ENCODE measurements at places on chromosomes 7 and 10. TPM values are rescaled to one million over a fixed set of nuclear protein-coding genes. Genes with fewer than 3 reads are reported as not detected.

DNA sequence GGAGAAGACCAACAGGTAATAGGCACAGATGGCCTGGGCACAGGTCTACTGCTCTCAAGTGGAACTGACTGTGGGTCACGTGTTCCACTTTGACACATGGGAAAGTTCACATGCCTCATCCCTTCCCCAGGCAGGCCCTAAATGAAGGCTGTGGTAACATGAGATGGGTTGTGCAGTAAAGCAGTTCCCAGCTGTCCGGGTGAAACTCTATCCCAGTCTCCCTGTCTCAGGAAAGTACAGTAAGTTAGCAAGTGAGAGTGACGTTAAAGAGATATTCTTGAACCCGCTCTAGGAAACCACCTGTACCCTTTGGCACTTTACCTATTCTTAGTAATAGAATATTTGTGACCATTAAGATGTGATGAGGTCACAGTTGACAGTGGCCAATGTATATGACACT is 343.7 kb upstream of the AOAH start:
- DNase-seq = no peak

The PON1 gene
- not detected for total RNA-seq

GRCh38 chr10:102407425-102408130 is 11.0 kb downstream of the PSD start:
- no peak for DNase-seq

- DNase-seq = no peak
Observed at GRCh38 chr7:1781369-1781768, 111.3 kb downstream of the ELFN1 start.

DNA sequence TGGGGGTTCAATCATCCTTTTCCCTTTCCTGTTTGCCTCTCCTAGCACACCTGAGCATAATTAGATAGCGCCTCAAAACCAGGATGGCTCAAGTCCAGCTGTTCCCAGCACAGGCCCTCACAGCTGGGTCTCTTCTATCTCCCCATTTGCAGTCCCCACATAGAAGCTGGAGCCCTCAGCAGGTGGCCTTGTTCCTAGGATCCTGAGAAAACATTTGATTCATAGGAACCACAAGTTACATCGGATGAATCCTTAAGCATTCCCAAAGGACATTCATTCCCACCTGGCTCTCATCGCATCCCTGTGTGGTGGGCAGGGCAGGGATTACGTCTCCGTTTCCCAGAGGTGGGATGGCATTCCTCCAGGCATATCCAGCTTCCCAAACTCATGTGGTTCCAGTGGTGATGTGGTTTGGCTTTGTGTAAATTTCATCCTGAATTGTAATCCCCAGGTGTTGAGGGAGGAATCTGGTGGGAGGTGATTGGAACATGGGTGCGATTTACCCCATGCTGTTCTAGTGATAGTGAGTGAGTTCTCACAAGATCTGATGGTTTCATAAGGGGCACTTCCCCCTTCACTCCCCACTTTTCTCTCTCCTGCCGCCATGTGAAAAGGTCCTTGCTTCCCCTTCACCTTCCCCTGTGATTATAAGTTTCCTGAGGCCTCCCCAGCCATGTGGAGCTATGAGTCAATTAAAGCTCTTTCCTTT is 49.8 kb upstream of the LEP start:
- no peak for DNase-seq

The OPN1SW gene
- not detected for total RNA-seq

DNA sequence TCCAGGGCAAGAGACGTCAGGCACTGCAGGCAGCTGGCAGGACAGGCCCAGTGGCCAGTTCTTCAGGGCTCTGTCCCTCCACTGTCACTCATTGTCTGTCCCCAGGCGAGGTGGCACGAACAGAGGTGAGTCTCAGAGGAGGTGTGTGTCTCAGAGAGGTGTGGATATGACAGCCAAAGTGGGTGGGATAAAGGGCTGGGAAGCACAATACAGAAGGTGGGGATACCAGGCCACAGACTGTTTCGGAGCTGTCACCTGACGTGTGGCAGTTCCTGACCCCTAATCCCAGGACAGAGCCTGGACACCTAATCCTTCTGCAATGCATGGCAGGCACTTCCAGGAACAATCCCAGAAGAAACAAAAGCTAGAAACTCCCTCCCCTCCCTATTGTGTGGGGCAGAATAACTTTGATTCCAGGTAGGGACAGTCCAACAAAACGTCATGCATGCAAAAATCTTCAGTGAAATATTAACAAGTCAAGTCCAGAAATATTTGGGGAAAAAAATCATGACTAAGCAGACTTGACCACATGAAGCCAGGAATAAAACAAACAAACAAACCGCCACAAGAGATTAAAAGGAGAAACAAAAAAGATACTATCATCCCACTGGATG is 11.6 kb downstream of the KLRG2 start:
- DNase-seq = no peak

The AUTS2 gene
- 33.5 TPM for total RNA-seq

GRCh38 chr7:50068850-50069551 is 24.0 kb downstream of the ZPBP start:
- DNase-seq = no peak

DNA sequence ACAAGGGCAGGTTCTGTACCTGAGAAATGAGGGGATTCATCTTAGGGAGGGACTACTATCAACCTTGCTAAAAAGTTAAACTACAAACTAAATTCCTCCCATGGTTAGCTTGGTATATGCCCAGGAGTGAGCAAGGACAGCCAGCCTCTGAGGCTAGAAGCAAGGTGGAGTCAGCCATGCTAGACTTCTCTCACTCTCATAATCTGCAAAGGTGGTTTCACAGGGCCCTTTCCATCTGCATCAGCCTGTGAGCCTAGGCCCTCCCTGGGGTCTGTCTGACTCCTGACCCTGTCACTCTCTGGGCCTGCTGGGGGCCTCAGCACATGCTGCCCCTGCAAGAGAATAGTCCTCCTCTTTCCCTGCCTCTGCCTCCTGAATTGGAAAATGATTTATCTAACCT is 66.1 kb downstream of the ABCA13 start:
- DNase-seq = no peak

Measured in psoas muscle (tissue), 8 donors.